ENCODE measurements at places on chromosomes 3 and 15. TPM values are rescaled to one million over a fixed set of nuclear protein-coding genes. Genes with fewer than 3 reads are reported as not detected.

Gene SPATA12
- total RNA-seq = under 0.01 TPM

Gene INTS14
- total RNA-seq = 33.9 TPM

Gene SLC38A3
- 0.36 TPM for total RNA-seq

Gene PPP2R3A
- total RNA-seq = 46.7 TPM

Gene OSTN
- 0.28 TPM for total RNA-seq

Gene CFAP20DC
- 1.6 TPM for total RNA-seq

Gene COL6A6
- total RNA-seq = not detected

Gene KCNAB1
- total RNA-seq = under 0.01 TPM

Gene TRPC1
- total RNA-seq = 5.9 TPM

Gene TMEM108
- 0.18 TPM for total RNA-seq

Gene CHRFAM7A
- total RNA-seq = not detected
